NCI-H1694 treated with DMSO at 0.1 percent for 48 hours (cell line): ENCODE measurements at places on chromosomes 4 and X.

GRCh38 chr4:150874338-150875226 lies 140.5 kb downstream of the LRBA start:
- DNase-seq: no peak

- DNase-seq: no peak
These were observed 242.9 kb upstream of the PITX2 start for GRCh38 chr4:110865611-110866259.

DNA sequence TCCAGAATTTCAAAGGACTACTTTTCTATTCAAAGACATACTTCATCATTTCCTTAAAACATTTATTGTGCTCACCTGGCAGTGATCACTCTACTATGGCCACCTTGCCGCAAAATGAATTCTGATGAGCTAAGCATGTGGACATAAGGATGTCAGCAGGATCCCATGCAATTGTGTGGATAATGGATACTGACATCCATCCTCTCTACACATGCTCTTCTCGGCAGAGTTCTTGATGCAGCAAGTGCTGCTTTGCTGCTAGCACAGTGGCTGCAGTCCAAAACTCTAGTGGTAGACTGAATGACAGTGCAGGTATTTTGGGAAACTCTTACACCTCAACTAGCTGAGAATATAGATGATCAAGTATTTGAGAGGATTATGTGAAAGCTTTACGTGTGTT lies 168.0 kb downstream of the BANK1 start:
- DNase-seq: peak; percentile 77

- no peak for DNase-seq
These were observed 338.7 kb upstream of the F9 start for GRCh38 chrX:139191746-139192385.

- no peak for DNase-seq
These were observed 87.8 kb upstream of the BMP2K start for GRCh38 chr4:78688366-78688765.

DNA sequence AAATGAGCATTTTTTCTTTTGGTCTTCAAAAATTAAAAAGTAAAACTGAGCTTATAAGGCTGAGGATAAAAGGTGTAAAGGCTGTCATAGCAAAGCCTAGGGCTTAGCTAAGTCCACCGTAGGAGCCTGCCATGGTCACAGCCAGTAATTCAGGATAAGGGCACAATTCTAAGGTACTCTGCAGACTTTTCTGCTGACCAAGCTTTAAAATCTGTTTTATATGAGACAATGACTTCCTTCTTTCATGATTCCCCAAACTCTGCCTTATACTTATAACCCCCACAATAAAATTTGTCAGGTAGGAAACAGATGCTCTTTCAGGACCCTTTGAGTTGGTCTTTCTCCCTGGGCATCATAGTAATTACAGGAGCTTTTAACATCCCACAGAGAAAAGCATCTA lies 138.5 kb downstream of the COL4A6 start:
- no peak for DNase-seq
